Activated CD4-positive, alpha-beta T cell treated with anti-CD3 and anti-CD28 coated beads, Interleukin-2, amount 50 U/mL, for 1 hour (primary cell): ENCODE measurements at places on chromosomes 5 and 9.

- no peak for DNase-seq
Observed at GRCh38 chr9:93891549-93892310, 63.4 kb downstream of the BARX1 start.

DNA sequence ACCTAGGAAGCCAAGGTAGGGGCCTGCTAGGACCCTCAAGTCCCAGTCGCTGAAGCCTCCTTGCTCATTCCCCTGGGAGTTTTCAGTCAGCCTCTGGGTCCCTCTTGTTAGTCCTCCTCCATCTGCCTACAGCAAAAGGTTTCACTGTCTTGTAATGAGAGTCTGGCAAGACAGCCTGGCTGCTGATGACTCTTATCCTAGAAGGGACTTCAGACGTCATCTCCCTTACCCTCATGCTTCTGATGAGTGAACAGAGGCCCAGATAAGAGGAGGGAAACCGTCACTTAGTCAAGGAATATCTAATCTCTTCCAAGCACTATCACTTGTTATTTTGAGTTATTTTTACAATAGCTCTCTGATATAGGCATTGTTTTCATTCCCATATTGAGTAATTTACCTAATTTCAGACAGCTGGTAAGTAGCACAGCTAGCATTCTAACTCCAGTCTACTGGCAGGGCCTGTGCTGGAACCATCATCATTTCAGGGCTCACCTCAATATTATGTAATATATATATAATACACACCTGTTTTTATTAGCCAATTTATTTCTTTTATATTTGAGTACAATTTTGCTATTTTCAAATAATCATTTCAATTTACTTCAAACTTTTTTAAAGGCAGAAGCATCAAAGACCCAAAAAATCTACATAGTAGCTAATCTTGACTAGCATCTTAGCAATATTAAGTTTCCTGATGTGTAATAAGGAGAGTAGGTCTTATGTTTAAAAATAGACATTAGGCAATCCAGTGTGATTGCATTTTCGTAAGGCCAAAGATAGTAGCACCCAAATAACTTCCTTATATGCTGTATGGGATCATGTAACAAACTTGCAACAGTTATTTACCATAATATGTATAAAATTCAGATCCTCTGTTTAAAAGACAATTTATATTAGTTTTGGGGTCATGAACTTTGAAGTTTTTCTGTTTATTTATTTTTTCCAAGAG, 7.9 kb downstream of the CMYA5 start:
- DNase-seq = no peak

GRCh38 chr5:179967489-179967888, 59.8 kb upstream of the TBC1D9B start:
- no peak for DNase-seq

GRCh38 chr5:143101121-143101520, 302.4 kb downstream of the NR3C1 start:
- no peak for DNase-seq

DNA sequence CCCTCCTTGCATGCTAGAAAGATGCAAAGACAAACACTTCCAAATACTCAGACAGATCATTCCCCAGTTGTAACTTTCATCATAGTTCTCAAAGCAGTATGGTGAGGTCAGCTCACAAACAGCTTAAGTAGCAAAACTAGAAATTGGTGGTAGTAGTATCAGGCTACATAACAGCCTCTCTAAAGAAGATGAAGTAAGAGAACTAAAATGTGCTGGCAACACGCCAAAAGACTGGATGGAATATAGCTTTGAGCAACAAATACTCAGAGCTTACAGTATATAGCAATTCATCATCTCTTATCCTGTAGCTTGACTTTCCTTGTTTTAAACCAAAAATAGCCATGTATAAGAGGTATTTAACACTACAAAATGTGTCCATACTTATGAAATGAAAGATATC, 7.5 kb downstream of the PFDN1 start:
- peak; percentile 26 for DNase-seq

GRCh38 chr5:142602720-142603245, 83.1 kb downstream of the FGF1 start:
- DNase-seq = no peak

- no peak for DNase-seq
Observed at GRCh38 chr5:16135506-16135905, 44.1 kb downstream of the MARCHF11 start.

GRCh38 chr5:132484391-132484725, 6.2 kb downstream of the IRF1 start:
- no peak for DNase-seq
